Effector CD4-positive, alpha-beta T cell (primary cell): ENCODE measurements at places on chromosomes 3 and 15.

DNA sequence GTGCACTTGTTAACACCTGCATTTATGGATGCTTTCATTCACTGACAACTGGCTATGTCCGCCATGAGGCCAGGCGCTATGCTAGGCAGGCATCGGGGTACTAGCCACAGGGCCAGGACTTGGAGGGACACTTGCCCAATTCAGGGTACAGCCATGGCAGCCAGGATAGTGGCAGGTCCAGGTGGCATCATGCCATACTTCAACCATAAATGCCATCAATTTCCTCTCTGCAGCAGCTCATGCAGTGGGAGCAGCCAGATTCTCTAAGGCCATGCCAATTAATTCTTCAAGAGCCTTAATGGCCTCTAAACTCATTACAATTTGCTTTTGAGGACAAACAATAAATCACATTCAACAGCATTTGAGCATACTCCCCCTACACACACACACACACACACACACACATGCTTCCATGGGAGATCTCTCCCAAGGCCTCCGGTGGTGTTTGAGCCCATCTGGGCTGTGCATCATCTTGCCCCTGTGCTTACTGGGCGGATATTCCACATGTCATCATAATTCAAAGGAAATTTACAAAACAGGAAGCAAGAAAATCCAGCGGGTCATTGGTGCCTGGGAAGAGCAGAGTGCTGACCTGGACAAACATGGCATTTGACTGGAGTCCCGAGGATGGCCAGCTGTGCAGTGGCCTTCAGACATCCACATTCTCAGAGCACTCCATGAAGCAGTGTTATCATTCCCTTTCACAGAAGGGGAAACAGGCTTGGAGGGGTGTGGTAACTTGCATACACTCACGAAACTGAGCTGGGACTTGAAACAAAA lies 109.1 kb downstream of the IQSEC1 start:
- DNase-seq, result no peak

- DNase-seq, result peak; percentile 83
These were observed 4.2 kb downstream of the SEMA3B start for GRCh38 chr3:50272911-50273688.

GRCh38 chr15:100098705-100099104 lies 243.1 kb downstream of the ADAMTS17 start:
- no peak for DNase-seq

- DNase-seq, result no peak
These were observed 116.1 kb downstream of the RAB11A start for GRCh38 chr15:65985387-65985786.

DNA sequence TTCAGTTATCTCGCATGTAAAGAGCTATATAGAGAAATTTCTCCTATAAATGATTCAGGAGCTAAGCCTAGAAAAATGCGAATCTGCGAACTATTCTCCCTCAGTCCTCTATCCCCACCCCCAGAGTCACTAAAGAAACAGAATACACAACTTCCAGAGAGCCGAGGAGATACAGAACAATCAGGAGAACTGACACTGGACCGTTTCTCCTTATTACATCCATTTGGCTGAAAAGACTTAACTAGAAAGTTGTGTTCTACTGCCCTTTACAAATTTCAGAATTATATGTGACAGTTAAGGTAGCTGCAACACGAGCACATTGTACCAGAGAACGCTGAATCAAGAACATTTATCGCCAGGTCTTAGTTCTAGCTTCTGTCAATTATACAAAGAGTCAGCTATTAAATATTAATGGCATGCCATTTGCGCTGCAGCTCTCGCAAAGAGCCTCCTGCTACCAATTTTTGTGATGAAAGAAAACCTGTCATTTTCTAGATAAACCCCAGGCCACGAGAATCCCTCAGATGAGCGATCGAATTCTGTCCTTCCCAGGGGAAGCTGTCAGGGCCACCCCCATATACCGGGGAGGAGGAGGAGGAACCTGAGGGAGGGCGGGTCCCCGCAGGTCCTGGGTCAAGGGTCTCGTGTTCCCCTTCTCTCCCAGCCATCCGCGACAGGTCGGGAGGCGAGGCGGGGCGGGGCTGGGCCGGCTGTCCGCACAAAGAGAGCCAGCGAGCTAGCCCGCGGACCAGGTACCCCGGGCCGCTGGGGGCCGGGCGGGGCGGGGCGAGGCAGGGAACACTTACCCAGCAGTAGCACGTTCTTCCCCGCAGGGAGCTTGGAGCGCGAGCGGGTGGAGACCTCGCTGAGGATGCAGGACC lies 878 bp downstream of the DYNC1LI1 start:
- peak; percentile 26 for DNase-seq

- peak; percentile 33 for DNase-seq
These were observed 36.5 kb upstream of the RAB11A start for GRCh38 chr15:65832549-65833364.

- no peak for DNase-seq
These were observed 101.4 kb downstream of the TGFBR2 start for GRCh38 chr3:30707825-30708224.

GRCh38 chr3:168061332-168061996 lies 34.3 kb downstream of the GOLIM4 start:
- no peak for DNase-seq

GRCh38 chr15:65873256-65873655 lies 4.0 kb downstream of the RAB11A start:
- DNase-seq, result no peak

DNA sequence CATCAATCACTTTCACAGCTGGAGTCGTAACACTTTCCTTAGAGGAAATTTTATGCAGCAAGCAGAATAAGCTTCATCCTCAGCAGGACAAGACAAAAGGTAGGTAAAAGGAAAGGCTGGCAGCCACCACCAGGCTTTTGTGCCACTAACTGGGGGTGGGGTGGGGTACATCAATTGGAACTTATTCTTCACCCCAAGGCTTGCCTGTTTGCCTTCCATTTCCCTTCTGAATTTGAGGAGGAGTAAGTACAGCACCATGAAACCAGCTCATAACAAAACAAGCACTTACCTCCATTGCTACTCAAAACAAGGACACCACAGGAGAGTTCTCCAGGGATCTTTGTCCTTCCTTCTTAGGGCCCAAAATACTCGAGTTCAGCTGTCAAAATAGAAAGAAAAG lies 296.8 kb downstream of the ARRDC4 start:
- no peak for DNase-seq

DNA sequence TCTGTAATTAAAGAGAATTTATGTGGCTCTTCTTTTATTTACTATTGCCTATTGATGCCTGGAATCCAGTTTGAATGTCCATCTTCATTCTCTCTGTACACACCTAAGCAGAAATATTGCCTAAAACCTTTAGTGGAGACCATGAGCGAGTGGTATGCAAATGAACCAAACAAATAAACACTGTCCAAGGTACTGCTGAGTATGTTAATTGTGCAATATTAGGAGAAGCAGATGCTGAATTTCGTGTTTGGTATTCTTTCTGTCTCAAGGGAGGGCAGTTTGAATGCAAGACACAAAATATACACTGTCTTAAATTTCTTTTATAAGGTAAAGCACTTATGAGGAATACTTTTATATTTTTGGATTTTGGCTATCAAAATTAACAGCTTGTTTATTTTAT lies 440.9 kb downstream of the RBMS3 start:
- DNase-seq, result no peak

GRCh38 chr3:56469141-56469540 lies 874 bp upstream of the ERC2 start:
- DNase-seq, result no peak

DNA sequence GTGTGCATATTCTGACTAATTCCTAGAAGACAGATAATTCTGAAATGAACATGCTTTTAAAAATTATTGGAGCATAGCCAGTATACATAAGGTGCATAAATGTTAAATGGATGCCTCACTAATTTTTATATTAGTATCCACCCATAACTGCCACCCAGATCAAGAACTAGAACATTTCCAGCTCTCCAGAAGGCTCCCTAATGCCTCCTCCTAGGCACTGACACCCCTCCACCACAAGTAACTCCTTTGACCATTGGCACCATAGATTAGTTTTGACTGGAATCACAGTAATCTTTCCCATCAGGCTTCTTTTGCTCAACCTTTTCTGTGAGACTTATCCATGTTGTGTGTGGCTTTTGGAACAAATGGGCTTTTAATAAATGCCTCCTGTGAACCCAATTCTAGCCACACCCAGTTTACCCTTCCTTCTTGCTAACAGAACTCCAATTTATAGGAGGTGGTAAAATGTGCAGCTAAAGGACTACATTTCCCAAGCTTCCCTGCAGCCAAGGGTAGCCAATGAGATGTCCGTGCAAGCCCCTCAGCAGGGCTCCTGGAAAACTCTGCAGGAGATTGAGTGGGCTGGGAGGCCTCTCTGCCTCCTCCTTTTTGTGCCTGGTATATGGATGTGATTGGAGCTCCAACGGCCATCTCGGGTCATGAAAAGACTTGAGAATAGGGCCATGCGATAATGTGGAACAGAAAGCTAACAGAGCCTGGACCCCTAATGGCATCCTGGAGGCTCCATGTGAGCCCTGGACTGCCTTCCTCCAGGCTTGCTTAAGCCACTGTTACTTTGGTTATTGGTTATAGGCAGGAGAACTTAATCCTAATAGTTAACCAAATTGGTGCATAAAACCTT lies 322.6 kb upstream of the TLE3 start:
- DNase-seq, result no peak

DNA sequence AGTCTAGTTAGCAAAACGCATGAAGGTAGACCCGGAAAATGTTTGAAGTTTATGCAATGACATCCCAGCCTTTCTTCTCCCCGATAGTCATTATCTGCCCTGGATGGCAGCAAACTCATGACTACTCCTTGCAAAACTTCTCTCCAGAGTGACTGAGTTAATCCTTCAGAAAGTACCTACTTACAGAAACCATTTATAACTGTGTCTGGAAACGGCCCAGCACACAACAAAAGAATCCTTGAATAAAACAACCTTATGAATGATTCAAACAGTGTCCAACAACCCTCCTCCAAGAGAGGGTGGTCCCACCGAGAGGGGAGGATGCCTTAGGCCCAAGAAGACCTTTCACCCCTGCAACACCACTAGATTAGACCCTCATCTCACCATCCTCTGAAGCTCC lies 14.2 kb downstream of the ST8SIA2 start:
- DNase-seq, result no peak

GRCh38 chr3:113531826-113532697 lies at the start of gene SIDT1:
Gene SIDT1 (plus strand): TSS chr3:113532555. CDS start chr3:113533022, 467 bp downstream.
- DNase-seq, result peak; percentile 58

GRCh38 chr15:38758043-38758442 lies 193.4 kb upstream of the RASGRP1 start:
- no peak for DNase-seq

DNA sequence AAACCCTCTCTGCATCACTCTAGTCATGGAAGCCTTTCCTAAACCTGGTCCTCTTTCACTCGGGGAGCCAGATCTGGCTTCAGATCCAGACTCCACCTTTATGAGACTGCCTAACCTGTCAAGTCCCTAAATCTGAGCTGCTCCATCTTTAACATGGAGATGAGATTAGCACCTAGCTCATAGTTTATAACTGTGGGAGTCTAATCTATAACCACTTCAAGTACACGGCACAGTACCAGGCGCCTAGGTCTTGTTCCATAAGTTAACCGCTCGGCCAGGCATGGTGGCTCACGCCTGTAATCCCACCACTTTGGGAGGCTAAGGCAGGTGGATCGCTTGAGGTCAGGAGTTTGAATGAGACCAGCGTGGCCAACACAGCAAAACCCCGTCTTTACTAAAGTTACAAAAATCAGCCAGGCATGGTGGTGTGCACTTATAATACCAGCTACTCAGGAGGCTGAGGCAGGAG lies 30.3 kb downstream of the TPM1 start:
- no peak for DNase-seq

DNA sequence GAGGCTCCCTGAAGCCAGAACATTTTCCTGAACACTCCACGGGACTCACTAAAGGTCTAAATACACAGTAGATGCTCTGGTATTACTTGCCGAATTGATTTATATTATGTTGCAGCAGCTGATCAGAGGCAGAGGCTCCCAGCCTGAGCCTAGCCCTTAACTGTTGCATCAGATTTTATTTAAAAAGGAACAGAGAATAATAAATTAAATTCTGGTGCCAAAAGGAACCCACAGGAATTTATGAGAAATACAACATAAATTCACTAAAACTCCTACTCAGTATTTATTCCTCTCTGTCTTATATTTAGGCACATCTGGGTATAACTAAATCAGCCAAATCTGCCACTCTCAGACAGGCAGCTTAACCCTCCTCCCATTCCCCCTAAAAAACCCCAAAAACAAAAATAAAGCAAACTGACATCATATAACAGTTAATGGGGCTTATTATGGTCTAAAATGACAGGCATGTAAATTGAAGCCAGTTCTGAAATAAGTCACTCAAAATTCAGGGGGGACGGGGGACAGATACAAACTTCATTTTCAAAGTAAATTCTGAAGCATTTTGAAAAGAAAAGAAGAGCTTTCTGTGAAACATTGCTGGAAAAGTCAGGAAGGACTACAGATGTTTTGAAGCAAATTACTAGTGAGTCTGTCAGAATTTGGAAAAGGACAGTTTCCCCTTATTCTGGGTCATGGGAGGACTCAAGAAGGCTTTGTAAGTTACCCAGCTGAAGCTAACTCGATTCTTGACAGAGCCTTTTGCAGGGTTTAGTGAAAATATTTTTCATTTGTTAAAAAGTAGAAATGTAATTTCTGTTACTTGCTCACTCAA lies 53.8 kb upstream of the CORO2B start:
- DNase-seq, result no peak

GRCh38 chr15:73335026-73335425 lies 33.7 kb downstream of the HCN4 start:
- no peak for DNase-seq

DNA sequence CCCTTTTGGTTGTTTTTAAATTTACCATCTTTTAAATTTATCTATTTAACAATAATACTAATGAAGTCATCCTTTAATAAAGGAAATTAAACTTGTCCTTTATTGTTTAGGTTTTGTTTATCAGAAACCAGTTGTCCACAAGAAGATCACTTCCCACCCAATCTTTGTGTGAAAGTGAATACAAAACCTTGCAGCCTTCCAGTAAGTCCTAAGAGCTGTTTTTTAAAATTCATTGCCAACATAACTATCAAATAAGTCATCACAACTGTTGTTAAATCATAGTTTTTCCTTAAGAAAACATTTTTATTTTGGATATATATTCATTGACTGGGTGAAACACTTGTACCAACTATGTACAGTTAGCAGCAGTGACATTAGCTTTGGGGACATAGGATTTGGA lies 59.4 kb downstream of the CALML4 start:
- no peak for DNase-seq
